Effector CD8-positive, alpha-beta T cell (primary cell): ENCODE measurements at places on chromosomes 3 and 15.
A peak's percentile ranks its signal among the peaks of the same experiment; 100 is the strongest.

DNA sequence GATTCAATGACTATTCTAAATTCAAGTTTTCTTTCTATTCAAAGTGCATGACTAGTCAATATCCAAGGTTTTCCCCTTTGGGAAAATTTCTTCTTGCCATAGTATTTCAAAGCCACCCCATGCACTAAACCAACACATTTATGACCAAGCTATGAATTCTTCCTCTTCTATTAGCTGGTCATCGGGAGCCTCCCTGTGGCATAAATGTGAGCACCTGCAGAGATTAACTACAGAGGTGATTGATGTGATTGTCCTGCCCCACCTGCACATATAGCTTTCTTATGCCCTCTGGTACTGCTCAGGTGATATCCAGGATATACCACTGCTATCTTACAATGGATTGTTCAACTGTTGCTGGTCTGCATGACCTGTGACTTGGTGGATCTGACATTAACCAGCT is 694.9 kb downstream of the ZBBX start:
- no peak for DNase-seq

- DNase-seq: no peak
Measured at GRCh38 chr3:111616417-111617105, 21.4 kb upstream of the ZBED2 start.

GRCh38 chr3:152434142-152434541 is 165.4 kb downstream of the MBNL1 start:
- no peak for DNase-seq

DNA sequence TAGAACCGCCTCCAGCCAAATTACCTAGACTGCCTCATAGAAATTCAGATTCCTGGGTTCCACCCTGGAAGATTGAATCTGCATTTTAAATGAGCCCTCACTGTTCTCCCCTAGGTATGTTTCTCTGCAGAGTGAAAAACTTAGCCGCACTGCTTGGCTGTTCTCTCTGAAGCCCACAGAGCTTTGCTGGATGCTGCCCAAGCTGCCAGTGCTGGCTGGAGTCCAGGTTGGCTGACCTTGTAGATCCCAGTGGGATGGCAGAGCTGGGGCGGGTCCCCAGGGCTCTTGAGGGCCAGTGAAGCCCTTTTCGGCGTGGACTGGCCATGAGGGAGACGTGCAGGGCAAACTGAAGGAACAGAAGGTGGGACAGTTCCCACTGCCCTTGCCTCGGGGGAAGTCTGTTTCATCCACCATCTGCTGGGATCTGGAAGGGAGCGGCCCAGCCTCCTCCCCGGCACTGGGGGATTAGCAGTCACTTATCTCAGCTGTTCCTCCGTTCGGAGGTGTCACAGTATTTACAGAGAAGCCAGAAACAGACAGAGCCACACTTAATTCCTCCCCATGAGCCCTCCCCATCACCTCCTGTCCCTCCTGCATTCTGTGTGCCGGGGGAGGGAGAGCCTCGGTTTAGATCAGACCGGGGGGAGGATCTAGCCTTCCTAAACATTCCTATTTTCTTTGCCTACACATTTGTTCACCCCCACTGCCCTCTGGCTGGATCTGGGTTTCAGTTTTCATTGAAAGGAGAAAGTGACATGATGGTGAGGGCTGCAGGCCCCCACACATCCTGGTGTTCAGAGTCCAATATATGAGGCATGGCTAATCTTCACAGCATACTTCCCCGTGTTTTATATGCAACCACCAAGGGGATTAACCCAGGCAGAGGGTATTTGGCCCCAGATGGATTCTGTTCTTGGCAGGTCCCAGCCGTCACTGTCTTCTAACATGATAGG is 4.1 kb upstream of the ACTC1 start:
- no peak for DNase-seq

- DNase-seq: peak; percentile 12
Measured at GRCh38 chr15:52481915-52482314, 46.8 kb downstream of the MYO5A start.

DNA sequence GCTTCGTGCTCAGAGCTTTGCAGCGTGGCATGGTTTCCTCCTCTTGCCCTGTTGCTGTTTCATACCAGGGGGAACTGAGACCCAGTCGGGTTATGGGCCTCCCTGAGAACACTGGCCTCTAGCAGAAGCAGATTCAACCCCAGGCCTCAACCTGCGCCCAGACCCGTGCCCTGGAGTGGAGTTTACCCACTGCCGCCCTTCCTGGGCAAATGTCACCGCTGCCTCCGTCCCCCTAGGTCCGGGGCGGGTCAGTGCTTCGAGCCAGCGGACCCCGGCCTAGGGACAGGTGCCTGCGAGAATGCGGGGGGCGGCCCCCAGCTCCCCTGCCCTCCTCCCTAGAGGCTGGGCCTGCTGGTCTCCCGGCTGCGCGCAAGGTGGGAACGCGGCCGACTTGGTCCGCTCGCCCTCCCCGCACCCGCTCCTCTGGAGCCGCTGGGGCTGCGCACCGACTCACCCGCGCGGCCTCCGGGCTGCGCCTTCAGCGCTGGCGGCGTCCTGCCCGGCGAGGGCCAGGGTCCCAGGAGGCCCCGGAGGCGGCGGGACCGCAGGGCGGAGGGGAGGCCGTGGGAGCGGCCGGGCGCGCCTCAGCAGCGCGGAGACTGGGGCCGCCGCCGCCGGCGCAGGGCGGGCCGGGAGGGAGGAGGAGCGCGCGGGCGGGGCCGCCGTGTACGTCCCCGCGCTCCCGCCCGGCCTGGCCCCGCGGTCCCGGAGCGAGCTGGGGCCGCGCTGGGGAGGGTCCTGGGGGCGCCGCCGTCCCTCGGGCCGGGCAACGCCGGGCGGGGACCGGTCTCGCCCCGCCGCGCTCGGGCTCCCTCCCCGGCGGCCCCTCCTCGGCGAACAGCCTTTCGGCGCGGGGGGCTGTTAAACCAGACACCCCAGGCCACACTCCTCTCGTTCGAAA is at the start of gene PIGZ:
Gene PIGZ, minus strand, starts transcription at position 601 of the 901 bp plus-strand sequence. CDS start 16,802 bp downstream, outside the sequence.
- no peak for DNase-seq

- DNase-seq: no peak
Measured at GRCh38 chr15:63715818-63716217, 117.9 kb downstream of the HERC1 start.

GRCh38 chr3:109910772-109911171 is 573.4 kb upstream of the DPPA4 start:
- DNase-seq: no peak

DNA sequence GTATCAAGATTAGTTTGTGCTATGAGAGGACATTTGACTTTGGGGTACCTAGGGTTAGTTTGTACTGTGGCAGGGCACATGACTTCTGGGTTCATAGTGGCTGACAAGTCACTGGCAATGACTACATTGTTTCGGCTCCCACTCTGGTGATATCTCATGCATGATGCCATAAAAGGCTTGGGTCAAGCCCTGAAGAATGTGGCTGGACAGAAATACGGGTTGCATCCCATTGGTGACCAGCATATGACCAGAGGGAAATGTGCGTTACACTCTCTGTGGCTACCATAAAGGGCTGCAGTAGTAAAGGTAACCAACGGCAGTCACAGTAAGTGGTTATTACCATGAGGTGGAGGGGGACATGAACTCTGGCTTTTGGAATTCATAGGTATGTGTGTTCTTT is 18.4 kb downstream of the THOC7 start:
- no peak for DNase-seq

GRCh38 chr15:93897377-93897776 is 334.0 kb upstream of the MCTP2 start:
- DNase-seq: no peak

GRCh38 chr3:25033407-25034029 is 394.5 kb upstream of the RARB start:
- no peak for DNase-seq

DNA sequence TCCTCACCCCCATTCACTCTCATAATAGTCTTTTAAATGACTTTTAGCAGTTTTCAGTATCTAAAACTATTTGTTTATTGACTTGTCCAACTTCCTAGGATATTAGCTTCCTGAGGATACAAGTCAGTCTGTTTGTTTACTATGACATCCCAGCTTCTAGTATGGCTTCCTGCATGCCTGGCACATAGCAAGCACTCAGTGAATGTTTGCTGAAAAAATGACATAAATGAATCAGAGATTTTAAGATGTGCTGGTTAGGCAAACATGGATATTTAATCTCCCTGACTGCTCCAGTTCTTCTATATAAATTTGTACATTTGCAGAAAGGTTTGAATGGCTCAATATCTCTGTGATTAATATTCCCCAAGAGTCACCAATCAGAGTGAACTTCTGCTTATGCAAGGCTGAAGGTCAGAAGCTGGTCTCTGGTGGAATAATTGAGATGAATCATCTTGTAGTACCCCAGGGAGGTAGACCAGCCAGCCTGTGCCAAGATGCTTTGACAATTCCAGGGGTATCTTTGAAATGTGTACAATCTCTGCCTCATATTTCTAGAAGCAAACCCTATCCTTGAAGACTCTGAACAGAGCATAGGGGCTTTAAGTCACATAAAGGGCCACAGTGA is 219.0 kb upstream of the LMCD1 start:
- DNase-seq: no peak

DNA sequence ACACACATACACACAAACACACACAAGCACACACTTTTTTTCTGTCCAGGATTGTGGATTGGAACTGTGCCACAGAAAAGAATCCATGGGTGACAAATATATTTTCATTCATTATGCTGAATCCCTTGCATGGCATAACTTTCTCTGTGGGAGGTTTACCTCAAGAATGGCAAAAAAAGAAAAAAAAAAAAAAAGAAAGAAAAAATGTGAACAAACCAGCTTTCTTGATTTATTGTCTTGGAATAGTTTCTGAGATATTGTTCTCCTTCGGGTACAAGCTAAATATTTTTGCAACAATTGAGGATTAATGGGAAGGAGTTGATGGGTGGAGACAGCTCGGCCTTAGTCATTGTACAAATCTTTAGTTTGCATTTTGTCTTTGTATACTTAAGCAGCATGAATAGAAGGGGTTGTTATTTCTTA is 153.1 kb downstream of the GMNC start:
- DNase-seq: no peak

GRCh38 chr15:51349156-51349844 is 7.8 kb downstream of the GLDN start:
- no peak for DNase-seq

- DNase-seq: no peak
Measured at GRCh38 chr3:149553781-149554451, 79.4 kb downstream of the TM4SF4 start.

DNA sequence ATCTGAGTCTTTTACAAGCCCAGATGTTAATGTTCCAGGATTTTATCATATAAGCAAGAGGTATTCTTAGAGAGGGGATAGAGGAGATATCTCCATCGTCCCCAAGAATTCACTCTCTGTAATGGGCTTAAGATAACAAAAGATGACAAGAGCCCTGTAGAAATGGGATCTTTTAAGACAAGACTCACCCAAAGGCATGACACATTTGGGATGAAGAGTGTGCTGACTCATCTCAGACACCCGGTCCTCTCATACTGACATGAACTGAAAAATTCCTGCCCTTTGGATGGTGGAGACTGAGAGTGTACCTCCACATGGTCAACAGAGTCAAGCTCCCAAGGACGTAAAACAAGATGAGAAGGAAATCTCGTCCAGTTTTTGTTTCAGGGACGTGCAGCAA is 11.0 kb downstream of the LEKR1 start:
- no peak for DNase-seq

DNA sequence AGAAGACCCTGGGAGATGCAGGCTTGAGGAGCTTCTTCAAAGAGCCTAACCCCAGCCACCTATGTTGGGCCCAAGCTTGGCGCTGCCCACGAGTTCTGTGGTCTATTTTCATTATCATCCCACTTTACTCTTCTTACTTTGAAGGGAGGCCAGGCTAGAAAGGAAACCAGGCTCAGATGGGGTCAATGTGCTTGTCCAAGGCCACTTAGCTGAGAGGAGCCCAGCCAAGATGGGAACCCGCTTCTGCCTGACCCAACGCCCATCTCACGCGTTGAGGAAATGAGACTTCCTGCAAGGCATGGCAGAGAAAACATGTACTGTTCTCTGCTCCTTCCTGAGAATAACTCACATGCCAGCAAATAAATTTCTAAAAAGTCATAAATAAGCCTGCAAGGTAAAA is 486.3 kb upstream of the PROK2 start:
- no peak for DNase-seq

GRCh38 chr3:183247011-183247589 is 6.0 kb upstream of the B3GNT5 start:
- no peak for DNase-seq

GRCh38 chr3:143215059-143215458 is 95.5 kb downstream of the CHST2 start:
- no peak for DNase-seq

GRCh38 chr15:65982627-65983322 is 113.5 kb downstream of the RAB11A start:
- no peak for DNase-seq

DNA sequence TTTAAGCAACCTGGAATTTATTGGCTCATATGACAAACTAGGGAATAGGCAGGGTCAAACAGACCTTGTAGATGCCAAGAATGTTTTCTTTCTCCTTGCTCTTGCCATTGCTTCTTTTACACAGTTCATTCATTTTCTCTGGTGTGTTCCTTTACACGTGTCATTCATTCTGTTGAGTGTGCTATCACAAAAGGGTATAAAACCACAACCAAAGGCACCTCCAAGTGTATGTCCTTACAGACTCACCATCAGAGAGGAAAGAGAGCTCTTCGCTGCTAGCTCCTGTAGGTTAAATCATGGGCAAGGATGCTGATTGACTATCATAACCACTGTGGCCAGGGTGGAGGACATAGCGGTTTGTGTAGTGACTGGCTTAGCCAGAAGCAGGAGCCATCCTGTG is 19.2 kb upstream of the FRMD4B start:
- no peak for DNase-seq

GRCh38 chr3:62187022-62187431 is 186.3 kb downstream of the FEZF2 start:
- no peak for DNase-seq

DNA sequence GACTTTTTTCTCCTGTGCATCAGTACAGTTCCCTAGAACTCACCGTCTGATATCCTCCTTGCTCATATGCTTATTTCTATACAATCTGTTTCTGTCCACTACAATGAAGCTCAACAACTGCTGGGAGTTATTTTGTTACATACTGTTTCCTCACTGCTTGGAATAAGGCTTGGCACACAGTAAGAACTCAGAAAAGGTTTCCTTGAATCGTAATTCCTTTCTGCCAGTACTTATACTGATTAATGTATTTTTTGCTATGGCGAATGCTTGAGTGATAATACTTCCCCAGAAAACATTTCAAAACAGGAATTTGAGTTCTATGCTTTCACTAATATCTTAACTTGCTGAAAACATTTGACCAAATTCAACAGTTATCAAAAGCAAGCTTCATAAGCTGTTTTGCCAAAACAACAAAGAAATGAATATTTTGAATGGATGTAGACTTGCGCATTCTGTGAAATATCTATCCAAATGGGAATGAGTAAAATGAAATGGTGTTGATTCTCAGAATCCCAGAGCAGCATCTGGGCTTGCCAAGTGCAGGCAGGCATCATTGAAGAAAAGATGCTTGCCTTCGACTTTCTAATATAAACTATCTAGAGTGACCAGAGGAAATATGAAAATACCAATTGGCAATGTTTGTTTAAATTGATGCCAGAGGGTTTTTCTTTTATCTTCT is 286.3 kb downstream of the RAP2B start:
- DNase-seq: no peak

DNA sequence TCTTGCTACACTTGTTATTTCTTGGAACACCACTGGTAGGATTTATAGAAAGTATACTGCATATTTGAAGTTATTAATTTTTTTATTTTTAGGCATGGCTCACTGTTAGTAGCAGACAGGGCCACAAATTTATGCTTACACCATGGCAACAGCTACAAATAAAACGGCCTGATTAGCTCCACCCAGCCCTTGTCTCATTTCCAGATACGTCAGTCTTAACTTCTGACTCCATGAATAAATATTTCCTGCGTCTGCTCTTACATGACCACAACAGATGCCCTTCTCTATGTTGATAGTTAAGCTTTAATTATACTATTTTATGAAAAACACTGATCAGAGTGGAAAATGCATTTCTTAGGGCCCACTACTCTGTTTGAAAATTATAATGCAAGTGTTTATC is 62.3 kb upstream of the CPOX start:
- no peak for DNase-seq
